A549 treated with CORT108297 at 1 μM for 4 hours (cell line): ENCODE measurements at places on chromosomes 4 and X. TPM values are rescaled to one million over a fixed set of nuclear protein-coding genes. Genes with fewer than 3 reads are reported as not detected.

Gene BRS3
- not detected in 5 replicates for total RNA-seq

Gene ADGRG4
- not detected in 5 replicates for total RNA-seq

Gene LDOC1
- total RNA-seq = 83.3 to 109 TPM (median 106 TPM) in 5 replicates

Gene CXCL8
- total RNA-seq = 5.9 to 27.4 TPM (median 13.4 TPM) in 5 replicates

Gene RENBP
- total RNA-seq = 0.10 to 0.16 TPM in 2 of 5 replicates, not detected in the others
